ENCODE measurements at places on chromosomes 7 and 10.
A peak's percentile ranks its signal among the peaks of the same experiment; 100 is the strongest.

- no peak for DNase-seq
Observed at GRCh38 chr10:129055986-129056385, 411.1 kb upstream of the MGMT start.

DNA sequence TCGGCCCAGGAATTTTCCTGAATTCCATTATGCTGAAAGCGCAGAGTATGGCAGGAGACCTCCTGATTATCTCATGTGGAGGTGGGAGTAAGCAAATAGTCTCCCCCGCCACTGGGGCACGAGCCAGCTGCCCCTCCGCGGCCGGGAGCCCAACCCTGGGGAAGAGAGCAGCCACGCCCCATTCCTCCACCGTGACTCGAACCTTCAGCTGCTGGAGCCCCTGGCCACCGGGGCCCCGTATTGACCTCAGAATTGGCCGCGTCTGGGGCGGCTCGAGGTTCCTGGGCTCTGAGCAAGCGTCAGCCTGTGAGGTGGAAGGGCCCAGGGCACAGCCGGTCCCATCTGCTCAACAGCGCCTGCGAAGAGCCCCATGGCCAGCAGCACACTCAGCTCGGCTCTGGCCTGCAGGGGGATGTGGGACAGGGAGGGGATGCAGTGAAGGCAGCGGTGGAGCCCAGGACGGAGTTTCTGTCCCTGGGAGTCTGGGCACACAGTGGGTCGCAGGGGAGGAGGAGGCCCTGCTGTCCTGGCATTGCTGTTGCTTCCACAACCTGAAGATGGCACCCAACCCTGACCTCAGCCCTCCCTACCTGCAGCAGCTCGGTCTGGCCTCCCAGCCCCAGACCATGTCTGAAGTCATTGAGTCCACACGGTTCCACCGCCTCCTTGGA lies 97.8 kb downstream of the CHST15 start:
- no peak for DNase-seq

GRCh38 chr7:146902266-146902665 lies 785.7 kb downstream of the CNTNAP2 start:
- no peak for DNase-seq

DNA sequence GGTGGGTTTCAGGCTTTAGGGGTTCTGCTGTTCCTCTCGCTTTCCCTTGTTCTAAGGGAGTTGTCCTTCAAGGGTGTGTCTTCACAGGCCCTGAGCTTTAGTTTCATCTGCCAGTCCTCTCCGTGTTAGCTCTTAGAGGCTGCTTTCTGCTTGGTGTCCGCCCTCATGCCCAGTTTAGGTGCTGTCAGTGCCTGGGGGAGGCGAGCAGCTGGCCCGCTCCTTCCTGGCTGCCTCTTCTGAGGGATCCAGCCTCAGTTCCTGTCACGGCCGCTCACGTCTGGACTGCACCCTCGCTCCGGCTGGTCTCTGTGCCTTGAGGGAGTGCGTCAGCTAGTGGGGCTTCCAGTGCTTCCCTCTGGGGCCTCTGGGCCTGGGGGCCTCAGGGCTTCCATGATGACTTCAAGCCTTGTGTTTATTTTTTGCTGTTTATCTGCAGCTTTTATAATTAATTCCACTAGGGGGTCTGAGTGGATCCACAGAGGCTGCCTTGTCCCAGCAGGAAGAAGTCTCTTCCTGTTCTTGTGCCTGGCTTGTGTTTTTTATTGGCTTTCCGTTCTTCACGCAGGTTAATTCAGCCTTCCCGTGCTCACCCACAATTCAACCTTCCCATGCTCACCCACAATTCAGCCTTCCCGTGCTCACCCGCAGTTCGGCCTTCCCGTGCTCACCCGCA lies 33.0 kb downstream of the WDR37 start:
- DNase-seq = no peak

GRCh38 chr10:24642921-24643678 lies 80.6 kb downstream of the ARHGAP21 start:
- no peak for DNase-seq

- no peak for DNase-seq
Observed at GRCh38 chr10:112980937-112981336, 30.9 kb downstream of the TCF7L2 start.

- no peak for DNase-seq
Observed at GRCh38 chr10:53458007-53458406, 685.4 kb upstream of the MBL2 start.

DNA sequence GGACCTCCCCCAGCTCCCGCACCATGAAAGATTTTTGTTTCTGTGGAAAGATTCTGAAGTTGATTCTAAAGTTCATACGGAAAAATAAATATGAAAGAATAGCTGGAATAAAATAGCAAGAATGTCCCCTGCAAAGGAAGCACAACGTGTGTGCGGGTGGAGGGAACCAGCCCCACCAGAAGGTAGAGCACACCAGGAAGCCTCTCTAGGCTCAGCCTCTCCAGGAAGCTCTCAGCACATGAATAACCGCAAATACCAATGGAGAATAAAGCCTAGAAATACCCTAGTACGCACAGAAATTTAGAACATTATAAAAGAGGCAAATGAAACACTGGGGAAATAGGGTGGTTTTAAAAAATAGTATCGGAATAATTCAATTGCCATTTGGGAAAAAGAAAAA lies 24.6 kb upstream of the FAM170B start:
- no peak for DNase-seq

- peak; percentile 84 for DNase-seq
Observed at GRCh38 chr10:132198381-132199181, 11.8 kb downstream of the DPYSL4 start.

- DNase-seq = no peak
Observed at GRCh38 chr7:542713-543500, 23.3 kb upstream of the PDGFA start.

DNA sequence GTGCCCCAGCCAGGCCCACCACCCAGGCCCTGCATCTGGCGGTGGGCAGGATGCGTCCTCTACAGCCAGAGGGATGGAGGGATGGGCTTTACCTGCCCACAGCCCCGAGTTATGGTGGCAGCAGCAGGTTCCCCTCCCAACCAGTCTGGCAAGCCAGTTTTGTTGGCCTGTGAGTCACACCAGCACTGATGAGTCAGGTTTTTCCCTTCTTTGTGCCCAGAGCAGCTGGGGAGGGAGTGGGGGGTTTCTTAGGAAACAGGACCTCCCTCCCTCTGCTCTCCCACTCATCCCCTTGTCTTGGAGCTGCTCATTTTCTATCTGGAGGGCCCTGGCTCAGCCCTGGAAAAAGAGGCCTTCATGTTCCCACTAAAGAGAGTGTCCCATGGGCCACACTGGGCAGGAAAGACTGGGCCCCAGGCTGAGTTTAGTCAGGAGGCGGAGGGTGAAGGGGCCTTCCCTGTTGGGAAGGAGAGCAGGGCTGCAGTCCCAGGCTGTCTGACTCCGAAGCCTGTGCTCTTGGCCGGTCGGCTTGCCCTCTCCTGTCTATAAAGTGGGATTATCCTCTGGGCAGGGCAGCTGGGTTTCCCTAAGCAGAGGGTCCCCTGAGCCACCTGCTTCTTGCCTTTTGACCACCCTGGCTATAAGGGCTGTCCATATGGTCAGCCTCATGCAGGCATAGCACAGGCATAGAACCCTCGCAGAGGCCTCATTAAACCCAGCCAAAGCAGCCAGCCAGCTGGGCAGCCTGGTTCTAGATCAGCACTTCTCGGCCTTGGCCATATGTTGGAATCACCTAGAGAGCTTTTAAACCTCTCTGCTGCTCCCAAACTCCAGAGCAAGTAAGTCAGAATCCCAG lies 30.2 kb upstream of the ANKRD2 start:
- DNase-seq = peak; percentile 88

DNA sequence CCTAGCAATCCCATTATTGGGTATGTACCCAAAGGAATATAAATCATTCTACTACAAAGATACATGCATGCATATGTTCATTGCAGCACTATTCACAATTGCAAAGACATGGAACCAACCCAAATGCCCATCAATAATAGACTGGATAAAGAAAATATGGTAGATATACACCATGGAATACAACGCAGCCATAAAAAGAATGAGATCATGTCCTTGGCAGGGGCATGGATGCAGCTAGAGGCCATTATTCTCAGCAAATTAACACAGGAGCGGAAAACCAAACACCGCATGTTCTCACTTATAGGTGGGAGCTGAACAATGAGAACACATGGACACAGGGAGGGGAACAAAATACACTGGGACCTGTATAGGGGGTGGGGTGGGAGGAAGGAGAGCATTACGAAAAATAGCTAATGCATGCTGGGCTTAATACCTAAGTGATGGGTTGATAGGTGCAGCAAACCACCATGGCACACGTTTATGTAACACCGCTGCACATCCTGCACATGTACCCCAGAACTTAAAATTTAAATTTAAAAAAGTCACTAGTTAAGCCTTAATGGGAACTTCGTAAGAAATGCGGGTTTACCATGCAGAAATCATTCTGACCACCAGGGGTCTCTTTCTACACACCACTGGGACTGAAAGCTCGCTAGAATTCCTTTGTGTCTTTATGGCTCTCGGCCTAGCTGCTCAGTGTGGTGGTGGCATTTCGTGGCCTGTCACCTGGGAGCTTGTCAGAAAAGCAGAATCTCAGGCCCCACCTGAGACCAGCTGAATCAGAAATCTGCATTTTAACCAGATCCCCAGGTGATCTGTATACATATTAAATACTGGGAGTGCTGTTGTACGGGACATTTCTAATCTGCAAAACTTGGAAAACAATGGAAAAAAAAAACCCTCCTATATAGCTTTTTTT lies 9.5 kb downstream of the ANKRD1 start:
- DNase-seq = peak; percentile 57

GRCh38 chr10:69655124-69655867 lies 25.2 kb downstream of the FAM241B start:
- DNase-seq = peak; percentile 46

- no peak for DNase-seq
Observed at GRCh38 chr10:85862771-85863170, 503.8 kb downstream of the GRID1 start.

DNA sequence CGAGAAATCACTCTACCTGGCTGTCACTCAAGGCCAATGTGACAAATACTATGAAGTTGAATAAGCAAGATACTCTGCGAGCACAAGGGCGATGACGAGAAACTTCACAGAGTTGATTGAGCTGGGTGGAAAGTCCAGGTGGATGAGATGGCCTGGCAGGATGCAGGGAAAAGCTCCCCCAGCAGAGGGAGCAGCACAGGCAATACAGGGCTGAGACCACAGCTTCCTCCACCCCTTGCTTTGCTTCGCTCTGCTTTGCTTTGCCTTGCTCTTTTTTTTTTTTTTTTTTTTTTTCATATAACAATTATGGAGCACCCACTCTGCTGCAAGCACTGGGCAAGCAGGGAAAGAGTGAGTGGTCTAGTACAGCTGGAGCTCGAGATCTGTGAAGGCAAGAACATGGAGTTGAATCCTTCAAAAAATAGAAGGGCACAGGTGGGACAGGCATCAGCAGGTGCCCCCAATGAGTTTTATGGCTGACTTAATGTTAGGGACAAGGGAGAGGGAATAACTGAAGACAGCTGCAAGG lies 88.3 kb downstream of the CABCOCO1 start:
- DNase-seq = peak; percentile 59

DNA sequence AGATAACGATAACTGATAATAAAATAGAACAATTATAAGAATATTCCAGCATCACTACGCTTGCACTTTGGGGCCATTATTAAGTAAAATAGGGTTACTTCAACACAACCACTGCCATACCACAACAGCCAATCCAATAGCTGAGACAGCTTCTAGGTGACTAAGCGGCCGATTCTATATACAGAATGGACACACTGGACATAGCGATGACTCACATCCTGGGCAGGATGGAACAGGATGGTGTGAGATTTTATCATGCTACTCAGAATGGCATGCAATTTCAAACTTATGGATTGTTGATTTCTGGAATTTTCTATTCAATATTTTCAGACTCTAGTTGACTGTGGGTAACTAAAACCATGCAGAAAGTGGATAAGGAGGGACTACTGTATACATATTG lies 920.9 kb downstream of the LRMDA start:
- no peak for DNase-seq

GRCh38 chr10:99888622-99889021 lies 106.2 kb downstream of the ABCC2 start:
- no peak for DNase-seq

DNA sequence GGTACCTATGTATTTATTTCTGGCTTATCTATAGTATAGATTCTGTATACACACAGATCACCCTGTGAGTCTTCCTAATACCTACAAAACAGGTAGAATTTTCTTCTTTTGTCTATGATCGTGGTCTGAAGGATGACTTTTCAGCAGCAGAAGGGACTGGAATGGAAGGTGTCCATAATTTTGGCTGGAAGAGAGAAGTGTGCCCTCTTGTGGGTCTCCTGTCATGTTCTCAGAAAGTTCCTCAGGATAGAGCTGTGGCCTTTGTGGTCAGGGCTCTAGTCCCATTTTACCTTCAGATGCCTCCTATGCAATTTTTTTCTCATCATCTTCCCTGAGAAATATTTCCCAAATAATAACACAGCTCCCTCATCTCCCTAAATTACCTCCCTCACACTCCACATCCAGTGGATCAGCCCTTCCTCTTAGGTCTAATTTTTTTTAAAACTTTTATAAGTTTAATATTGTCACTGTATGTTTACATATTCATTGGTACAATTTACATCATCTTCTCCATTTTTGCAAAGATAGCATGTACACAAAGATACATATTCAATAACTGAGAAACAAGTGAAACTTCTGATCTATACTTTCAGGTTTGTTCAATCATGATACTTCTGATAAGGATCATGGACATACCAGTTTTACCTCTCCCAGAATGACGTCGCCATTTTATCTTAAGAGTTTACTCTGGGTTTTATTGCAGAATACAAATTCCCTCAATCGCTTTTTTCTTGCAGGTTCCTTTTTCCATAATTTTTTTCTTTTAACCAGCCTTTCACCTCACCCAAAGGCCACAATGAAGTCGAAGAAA lies 112.7 kb downstream of the REEP3 start:
- no peak for DNase-seq

DNA sequence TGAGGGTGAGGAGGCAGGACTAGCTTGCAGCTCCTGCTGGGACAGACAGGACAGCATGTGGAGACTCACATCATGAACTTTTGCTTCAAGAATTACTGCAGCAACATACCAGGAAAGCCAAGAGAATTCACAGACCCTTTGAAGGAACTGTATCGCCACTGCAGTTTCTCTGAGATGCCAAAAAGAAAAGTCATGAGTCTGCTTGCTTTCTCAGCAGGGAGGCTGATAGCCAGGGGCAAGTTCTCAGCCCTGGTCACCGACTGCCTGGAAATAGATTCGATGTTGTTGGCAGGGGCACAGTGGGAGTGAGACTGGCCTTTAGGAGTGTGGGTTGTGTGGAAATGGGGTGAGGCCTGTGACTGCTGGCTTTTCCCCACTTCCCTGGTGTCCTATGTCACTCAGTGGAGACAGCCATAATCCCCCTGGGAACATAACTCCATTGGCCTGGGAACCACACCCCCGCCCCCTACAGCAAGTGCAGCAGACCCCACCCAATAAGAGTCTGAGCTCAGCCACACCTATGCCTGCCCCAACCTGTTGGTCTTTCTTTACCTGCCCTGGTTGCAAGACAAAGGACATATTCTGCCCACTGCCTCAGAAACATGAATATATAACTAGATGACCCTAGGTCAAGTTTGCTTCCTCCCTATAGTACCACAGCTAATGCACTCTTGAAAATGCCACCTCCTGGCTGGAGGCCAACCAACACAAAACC lies 1.6 kb upstream of the SAMD9 start:
- DNase-seq = no peak

- DNase-seq = peak; percentile 62
Observed at GRCh38 chr7:14761510-14762296, 140.8 kb downstream of the DGKB start.

Data from posterior cingulate gyrus (tissue), 11 donors.